ENCODE measurements at places on chromosomes 4 and X.

DNA sequence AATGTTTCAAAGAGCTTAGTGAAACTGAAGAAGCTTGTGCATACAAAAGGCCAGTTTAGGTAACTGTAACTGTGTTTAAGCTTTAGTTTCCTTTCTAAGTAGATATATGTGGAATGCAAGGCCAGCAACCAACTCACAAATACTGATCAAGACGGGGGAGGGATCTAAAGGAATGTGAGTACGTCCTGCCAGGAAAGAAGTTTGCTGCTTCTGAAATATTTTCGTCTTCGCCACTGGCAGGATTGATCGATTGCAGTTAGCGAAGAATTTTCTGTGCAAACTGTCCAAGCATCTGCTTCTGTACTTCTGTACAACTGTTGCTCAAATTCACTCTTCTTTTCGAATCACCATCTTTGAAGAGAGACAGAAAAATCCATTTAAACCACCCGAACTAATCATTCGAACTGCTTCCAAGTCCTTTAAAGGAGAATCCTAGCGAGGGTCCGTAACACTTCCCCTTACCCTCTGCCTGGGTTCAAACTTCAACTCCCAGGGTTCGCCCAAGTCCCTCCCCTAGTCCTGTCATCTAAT, 373 bp upstream of the INTS6L start:
- no peak for DNase-seq

DNA sequence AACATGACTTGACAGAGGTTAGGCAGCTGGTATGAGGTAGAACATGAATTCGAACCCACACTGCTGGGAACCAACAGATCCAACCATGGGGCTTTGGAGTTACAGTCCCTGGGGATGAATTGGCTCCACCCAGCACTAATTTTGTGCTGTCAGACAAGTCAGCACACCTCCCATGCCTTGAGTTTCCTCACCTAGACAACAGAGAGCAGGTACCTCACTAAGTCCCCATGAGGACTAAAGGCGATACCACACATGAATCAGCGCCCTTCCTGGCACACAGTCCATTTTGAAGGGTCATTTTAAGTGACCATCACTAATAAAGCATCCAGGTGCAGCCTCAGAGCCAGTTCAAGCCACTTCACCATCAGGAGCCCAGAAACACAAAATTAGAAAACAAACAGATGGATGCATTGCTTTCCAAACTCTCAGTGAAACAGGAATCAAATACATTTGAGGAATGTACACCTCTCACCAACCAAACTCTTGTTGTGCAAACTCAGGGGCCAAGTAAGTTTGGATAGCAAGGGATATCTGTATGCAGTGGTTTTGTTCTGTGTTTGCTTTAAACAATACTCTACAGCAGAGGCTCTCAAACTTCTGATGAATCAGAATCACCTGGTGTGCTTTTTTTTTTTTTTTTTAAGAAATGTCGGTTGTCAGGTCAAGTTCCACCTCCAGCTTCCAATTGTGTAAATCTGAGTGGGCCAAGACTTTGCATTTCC, 10.1 kb downstream of the IDS start:
- DNase-seq = peak; percentile 78

GRCh38 chr4:120052856-120053255, 13.8 kb downstream of the MAD2L1 start:
- no peak for DNase-seq

- DNase-seq = no peak
These were observed 787 bp upstream of the TMSB15A start for GRCh38 chrX:102517326-102517725.

DNA sequence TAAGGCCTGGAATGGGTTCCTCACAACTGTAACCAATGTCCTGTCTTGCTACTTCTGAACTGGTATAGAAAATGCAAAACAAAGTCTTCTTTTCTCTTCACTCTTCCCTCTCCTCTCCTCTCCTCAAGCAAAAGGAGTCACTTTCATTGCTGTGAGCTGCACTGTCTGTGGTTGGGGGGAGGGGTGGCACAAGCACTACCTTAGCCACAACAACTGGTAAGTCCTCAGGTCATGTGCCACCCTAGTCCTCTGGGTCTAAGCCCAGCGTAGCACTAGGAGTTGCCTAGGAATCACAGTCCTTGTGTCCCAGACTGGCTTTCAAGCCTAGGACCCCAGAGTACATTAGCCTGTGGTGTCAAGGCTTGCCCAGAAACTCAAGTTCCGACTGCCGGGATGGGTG, 859.3 kb upstream of the AMOT start:
- no peak for DNase-seq

DNA sequence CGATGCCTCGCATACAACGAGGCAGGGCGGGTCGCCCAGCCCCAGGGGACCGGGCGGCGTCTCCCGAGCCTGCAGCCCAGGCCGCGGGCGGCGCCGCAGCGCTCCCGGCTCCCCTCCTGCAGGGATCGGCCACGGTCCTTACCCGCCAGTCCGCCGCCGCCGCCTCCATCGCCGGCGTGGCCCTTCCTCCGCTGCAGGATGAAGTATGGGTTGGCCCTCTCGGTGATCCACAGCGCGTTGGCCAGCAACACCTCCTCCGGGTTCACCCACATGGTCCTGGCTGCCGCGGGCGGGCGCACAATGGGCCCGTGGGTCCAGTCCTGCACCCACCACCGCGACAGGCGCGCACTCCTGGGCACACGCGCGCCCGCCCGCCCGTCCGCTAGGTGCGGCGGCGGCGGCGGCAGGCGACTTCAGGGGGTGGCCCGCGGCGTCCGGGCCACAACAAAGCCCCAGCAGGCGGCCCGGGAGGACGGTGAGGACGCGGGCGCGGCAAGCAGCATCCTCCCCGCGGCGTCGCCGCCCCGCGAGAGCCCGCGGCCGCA, 339 bp downstream of the TBC1D9 start:
- DNase-seq = no peak

GRCh38 chr4:29467044-29467717, 1253.0 kb upstream of the PCDH7 start:
- no peak for DNase-seq

GRCh38 chrX:8728932-8729535, 2.9 kb downstream of the ANOS1 start:
- DNase-seq = no peak

- DNase-seq = no peak
These were observed 222.1 kb upstream of the TAPT1 start for GRCh38 chr4:16448241-16448840.

DNA sequence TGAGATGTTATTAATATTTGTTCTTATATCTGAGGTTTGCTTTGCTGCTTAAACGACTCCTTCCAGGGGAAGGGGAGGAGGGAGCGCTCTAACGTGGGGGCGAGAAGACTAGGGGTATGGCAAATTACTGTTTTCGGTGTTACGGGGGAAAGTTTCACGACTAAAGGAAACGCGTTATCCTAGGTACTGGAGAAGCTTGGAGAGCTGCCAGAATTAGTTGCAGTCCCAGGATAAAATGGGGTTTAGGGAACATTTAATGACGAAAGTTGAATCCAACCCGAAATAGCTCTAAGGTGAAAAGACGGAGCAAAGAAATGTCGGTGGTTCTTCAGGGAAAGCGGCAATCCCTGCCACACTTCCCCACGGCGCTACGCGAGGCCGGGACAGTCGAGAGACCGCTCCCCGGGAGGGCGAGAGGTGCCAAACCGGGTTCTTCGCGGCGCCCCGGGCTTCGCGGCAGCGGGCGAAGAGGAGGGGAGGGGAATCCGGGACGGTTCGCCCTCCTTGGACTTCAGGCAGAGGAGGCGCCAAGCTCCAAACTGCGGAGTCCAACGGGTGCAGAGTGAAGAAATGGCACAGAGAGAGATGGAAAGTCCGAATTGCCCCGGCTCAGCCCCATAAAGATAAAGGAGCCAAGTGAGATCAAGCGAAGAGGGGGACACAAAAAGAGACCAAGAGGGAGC, 724 bp downstream of the THOC2 start:
- no peak for DNase-seq

DNA sequence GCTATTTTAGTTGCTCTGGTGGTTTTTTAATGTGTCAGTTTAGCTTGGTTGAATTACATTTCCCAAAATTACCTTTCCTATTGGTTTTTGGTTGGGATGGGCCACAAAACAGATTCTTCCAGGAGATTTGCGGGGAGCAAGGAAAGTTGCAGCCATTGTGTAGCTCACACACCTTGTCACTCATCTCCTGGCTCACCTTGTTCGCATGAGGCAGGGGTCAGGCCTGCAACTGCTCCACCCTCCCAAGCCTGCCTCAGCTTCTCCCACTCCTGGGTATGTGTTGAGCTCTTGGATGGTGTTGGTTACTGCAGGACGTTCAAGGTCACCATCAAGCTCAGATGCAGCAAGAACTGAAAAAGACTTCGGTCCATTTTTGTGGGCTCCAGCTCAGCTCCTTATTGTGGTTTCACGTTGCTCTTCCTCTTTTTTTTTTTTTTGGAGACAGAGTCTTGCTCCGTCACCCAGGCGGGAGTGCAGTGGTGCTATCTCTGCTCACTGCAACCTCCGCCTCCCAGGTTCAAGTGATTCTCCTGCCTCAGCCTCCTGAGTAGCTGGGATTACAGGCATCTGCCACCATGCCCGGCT, 95.6 kb upstream of the METTL14 start:
- no peak for DNase-seq
